ENCODE measurements at places on chromosomes 1 and 21.

- DNase-seq, result no peak
These were observed 43.4 kb upstream of the NBPF3 start for GRCh38 chr1:21396516-21396915.

- no peak for DNase-seq
These were observed 164.0 kb downstream of the NEK7 start for GRCh38 chr1:198320759-198321158.

DNA sequence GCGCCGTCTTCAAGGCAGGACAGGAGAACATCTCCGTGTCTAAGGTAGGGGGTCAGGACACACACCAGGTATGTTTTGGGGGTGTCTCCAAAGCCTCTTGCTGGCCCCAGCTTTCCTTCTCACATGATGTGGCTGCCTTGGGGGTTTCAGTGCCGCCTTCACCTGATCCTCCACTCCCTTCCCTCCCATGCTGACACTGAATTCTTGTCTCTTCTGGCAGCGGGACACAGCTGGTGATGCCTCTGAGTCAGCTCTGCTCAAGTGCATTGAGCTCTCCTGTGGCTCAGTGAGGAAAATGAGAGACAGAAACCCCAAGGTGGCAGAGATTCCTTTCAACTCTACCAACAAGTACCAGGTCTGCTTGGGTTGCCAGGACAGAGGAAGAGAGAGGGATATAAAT lies 13.5 kb downstream of the ATP1A2 start:
- DNase-seq, result no peak

DNA sequence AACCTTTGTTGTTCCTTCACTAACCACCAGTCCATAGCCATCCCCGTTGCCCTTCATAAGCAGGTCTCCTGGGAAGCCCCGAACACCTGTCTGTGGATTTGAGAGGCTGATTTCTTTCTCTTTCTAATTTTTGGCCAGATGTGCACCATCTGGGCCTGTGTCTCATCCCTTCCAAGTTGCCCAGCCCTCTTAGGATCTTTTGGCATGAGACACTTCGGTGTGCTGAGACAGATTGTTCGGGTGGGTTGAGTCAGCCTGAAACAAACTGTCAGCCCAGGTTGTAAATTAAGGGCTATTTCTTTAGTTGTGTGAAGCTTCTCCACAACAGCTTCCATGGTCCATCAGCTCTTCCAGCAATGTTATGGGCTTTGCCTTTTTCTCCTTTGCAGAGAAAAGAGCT lies 1.4 kb upstream of the DNAJC11 start:
- no peak for DNase-seq

DNA sequence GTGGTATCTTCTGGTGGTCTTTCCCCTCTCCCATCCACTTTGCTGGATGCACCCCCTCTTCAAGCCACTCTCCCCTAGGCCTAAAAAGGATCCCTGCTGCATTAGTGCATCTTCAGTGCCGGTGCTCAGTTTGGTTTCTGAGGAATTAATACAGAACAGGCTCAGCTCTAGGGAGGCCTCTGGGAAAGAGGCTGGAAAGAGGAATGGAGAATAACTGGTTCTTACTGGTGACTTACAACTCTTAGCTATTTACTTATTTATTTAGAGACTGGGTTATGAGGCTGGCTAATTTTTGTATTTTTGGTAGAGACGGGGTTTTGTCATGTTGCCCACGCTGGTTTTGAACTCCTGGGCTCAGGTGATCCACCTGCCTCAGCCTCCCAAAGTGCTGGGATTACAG lies 19.0 kb downstream of the MFN2 start:
- DNase-seq, result no peak

DNA sequence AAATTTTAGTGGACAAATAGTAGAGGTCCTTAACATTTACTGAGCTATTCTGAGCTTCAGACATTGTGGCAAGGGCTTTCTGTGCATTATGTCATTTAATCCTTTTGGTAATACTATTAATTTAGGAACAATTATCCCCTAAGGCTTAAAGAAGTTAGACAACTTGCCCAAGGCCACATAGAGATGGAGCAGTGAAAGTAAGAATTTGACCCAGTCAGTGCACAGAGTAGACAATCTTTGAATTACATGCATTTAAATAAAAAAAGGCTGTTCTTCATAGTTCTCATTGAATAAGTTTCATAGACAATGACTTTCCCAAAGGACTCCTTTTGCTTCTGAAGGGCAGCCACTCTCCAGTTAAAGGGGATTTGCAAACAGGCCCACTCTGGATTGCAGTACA lies 142.7 kb downstream of the RUNX1 start:
- no peak for DNase-seq

GRCh38 chr1:172286629-172287076 lies 133.8 kb upstream of the C1orf105 start:
- DNase-seq, result peak; percentile 96

GRCh38 chr1:65359888-65360287 lies 50.5 kb downstream of the DNAJC6 start:
- DNase-seq, result peak; percentile 71

DNA sequence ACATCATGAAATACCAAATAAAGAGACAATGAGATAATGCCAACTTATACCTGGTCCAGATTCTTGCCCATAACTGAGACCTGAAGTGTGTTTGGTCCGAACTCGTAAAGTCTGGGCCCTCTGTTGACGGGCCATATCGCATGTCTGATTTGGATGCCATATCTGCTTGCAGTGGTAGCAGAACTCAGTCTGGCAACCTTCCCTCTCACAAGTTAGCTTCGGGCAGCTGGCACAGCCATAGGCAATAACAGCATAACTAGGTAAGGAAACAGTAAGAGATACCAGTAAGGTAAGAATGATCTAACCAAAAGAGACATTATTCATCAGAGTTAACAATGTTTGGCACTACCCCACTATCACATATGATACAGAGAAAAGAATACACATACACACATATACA lies 15.1 kb downstream of the RNF19B start:
- no peak for DNase-seq

DNA sequence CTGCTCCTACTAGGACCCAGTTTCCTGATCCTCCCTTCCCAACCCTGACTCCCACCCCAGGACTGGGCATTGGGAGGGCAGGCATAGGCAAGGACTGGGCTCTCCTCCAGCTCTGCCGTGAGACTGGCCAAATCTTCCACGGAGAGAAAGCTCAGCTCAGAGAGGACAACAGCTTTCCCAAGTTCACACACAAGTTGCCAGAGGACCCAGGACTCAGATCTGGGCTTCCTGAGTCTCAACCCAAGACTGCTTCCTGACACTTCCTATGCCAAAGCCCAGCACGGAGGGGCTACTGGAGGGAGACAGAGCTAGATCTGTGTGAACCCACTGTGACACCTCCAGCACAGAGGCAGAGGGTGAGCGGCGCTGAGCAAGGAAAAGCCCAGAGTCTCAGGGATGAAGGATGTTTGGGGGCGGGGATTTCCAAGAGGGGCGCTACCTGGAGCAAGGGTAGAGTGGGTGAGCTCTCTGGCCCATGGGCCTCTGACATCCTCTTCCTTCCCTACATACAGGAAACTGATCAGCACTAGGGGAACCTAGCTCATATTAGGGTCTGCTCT lies 7.1 kb downstream of the PDZK1IP1 start:
- DNase-seq, result no peak

DNA sequence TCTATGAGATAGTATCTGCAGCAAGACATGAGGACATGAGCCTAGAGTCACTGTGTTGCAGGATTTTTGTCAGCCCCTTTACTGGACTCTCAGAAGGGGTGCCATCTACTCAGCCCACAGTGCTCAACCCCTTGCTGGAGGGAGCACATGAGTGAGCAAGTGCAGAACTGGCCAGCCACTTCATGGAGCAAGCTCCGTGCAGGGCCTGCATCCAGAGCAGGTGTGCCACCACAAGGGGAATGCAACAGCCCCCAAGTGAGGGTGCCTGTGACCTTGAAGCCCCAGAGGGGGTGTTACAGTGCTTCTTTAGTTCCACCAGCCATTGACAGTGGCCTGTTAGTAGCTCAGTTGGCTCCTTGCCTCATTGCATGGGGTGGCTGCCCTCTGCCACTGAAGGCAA lies 649.7 kb downstream of the PLPP3 start:
- DNase-seq, result no peak

DNA sequence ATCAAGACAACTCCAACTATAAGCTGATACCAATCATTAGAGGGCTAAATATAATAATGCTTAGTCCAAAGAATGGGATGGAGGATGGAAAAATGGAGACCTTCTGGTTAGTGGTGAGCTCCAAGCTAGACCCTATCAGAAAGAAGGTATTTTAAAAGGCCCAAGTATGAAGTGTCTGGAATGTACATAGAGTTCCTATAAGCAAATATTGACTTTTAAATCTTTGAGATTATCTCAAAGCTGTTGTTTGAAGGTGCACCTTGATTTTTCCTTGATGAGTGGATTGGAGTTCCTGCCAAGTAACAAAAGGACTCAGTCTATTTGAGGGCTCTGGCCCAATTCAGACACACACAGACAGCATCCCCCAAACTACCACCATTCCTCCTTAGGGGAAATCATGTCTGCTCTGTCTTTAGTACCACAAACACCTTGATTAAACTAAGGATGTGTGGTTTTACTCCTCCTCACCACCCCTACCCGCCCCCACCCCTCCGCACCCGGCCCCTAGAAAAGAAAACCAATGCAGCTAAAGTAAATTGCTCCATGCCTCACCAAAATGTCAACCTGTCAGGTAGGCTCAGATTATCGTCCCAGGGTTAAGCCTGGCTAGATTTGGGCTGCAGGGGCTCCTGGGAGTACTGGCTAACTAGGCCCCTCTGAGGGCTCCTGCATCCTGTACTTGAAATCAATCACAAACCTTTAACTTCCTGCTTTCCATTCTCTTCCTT lies 59.4 kb downstream of the CDC7 start:
- no peak for DNase-seq

- DNase-seq, result no peak
These were observed 52.5 kb downstream of the ATP2B4 start for GRCh38 chr1:203678943-203679661.

DNA sequence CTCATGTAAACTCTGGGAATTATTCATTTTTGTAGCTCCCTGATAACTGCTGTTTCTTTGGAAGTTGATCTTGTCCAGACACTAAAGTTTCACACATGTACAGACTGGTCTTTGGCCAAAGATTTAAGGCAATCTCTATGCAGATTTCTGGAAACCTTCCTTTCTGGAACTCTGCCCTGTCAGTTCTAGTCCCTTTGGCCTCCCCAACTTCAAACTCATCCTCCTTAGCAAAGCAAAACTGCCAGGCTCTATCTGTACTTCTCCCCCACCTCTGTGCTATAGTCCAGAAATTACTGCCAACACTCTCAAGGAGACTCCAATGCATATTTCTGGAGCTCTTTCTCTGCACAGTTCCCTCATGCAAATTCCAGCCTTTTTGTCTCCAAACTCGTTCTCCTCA lies 36.5 kb downstream of the C1orf198 start:
- peak; percentile 21 for DNase-seq

GRCh38 chr1:38193040-38193439 lies 146.4 kb upstream of the POU3F1 start:
- no peak for DNase-seq

DNA sequence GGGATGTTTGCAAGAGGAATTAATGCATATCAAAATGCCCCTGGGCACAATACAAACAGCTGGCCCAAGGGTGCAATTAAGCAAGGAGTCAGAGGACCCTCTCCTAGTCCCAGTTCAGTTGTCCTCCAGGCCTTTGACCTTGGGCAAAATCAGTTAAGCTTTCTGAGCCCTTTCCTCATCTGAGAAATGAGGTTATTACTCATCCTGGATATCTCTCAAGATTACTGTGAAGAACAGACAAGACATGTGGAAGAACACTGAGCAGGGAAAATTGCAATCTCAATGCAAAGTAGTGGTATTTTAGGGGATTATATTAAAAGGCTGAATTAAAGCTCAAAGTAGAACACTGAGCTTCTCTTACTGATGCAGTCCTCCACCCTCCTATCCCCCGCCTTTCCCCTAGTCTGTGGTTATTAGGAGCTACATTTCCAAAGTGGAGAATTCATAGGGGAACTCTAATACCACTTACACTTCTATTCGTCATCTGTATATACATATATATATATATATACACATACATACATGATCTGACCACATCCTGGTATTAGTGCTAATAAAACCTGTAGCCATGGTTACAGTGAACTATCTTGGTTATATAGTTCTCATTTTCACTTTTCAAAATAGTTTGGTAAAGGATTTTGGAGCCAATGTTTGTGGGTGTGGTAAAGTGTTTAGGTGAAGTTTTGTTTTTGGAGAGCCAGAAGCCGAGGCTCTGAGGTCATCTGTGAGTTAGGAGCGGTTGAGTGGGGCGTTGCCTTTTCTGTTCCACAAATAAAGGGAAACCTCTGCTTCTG lies 18.1 kb downstream of the KIAA0040 start:
- DNase-seq, result no peak

GRCh38 chr1:158706096-158706495 lies 5.6 kb upstream of the OR6K2 start:
- DNase-seq, result no peak

GRCh38 chr1:230144758-230145504 lies 77.9 kb downstream of the GALNT2 start:
- no peak for DNase-seq

DNA sequence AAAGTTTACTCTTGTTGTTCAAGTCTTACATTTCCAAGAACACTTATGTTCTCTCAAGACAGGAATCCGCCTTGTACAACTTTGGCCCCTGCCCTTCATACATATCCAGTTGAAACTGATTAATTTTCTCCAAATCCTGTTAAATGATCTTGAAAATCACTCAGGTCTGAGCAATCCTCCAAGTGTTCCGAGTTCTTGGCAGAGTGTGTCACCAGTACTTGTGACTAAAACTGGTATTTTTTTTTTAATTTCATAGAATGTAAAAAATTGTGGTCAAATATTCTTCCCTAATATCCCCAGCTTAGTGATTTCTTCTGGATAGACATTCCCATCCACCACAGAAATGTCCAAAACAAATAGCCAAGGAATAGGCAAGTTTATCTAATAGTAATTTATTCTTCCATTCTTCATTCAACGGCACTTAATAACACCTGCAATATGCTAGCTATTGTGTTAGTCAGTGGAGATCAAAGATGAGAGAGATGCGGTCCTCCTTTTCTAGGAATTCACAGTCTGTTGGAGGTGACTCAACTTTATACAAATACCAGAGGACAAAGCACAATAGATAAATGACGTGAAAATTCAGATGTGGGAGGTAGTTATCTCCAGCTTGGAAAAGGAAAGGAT lies 71.4 kb downstream of the DIRAS3 start:
- DNase-seq, result peak; percentile 15

- no peak for DNase-seq
These were observed 159.1 kb upstream of the USP24 start for GRCh38 chr1:55374216-55374615.

GRCh38 chr1:230283678-230284077 lies 142.5 kb downstream of the PGBD5 start:
- DNase-seq, result no peak

GRCh38 chr21:38949070-38949380 lies 143.3 kb downstream of the ETS2 start:
- DNase-seq, result no peak

GRCh38 chr1:155463865-155464650 lies 98.5 kb downstream of the ASH1L start:
- DNase-seq, result peak; percentile 89
